ENCODE measurements at places on chromosomes 6 and 20.

GRCh38 chr6:168154263-168154917, 75.4 kb upstream of the FRMD1 start:
- DNase-seq, result no peak

- DNase-seq, result no peak
Measured at GRCh38 chr6:1820165-1820564, 210.4 kb downstream of the FOXC1 start.

- DNase-seq, result no peak
Measured at GRCh38 chr6:151610326-151610725, 116.5 kb downstream of the CCDC170 start.

DNA sequence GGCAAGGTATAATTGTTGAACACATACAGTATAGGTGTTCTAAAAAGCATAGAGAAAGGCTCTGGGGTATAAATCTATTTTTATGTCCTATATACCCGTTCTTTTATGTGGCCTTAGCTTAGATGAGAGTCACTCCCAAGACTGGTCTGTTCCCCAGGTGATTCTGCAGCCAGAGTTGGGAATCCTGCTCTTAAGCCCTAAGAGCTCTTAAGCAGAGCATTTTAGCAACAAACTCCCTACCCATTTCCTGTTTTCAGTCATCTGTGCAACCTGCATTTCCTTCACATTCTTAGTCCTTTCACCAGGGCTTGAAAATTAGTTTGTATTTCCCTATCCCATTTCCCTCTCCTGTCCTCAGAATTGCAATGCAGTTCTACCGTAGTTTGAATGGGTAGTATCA, 166.1 kb downstream of the HS3ST5 start:
- no peak for DNase-seq

- DNase-seq, result no peak
Measured at GRCh38 chr6:155143029-155143577, 120.7 kb upstream of the CLDN20 start.

- no peak for DNase-seq
Measured at GRCh38 chr6:139449611-139450000, 75.2 kb upstream of the CITED2 start.

- DNase-seq, result no peak
Measured at GRCh38 chr6:38453861-38454260, 185.9 kb downstream of the BTBD9 start.

DNA sequence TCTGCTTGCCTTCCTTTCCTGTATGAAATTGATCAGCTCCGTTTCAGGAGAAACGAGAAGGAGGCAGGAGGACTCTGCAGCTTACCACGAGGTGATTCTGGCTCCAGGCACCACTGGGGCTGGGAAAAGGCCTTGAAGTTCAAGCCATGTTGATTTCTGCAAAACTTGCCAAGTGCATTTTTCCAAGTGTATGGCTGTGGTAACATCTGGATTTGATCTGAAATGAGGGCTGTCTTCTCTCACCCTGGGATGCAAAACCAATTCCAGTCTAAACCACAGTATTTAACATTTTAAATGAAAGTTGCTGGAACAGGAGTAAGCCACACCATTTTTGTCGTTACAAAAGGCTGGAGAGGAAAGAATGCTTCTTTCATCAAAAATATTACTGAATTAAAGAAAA, 36.1 kb upstream of the FAM210B start:
- DNase-seq, result no peak

- no peak for DNase-seq
Measured at GRCh38 chr6:53045891-53046673, 19.1 kb upstream of the FBXO9 start.

GRCh38 chr6:30267423-30267822, 54.2 kb upstream of the TRIM26 start:
- DNase-seq, result no peak

Data from foreskin keratinocyte (primary cell).